ENCODE measurements at places on chromosomes 7 and 10.

GRCh38 chr7:111067251-111067650, 23.7 kb upstream of the LRRN3 start:
- no peak for DNase-seq

DNA sequence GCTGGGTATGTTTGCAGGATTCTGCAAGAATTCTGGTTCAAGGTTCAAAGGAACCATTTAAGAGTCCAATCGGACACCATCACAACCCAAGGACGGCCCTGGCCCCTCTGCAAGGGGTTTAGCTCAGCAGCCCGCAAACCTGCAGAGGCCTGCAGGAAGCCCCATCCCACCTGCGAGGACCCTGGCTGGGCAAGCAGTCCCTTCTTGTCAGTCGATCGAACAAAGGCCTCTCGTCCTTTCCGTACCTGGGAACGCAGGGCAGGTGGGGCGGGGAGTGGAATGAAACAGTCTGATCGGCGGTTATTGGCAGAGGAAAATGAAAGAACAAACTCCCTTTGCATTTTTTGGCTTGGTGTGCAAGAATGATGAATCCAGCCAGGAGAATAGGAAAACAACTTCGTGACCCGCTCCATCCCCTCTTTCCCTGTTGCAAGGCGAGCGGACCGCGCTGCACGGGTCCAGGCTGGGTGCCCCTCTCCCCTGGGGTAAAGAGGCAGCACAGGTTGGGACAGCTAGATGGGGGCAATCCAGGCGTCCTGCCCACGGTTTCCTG, 73.7 kb downstream of the INSIG1 start:
- no peak for DNase-seq

- no peak for DNase-seq
Observed at GRCh38 chr7:40455485-40455884, 320.7 kb downstream of the SUGCT start.

- no peak for DNase-seq
Observed at GRCh38 chr7:110317541-110318265, 773.2 kb upstream of the LRRN3 start.

GRCh38 chr10:85193796-85194195, 865.4 kb downstream of the CCSER2 start:
- DNase-seq: no peak

GRCh38 chr10:96153070-96153469, 23.0 kb downstream of the ZNF518A start:
- no peak for DNase-seq

DNA sequence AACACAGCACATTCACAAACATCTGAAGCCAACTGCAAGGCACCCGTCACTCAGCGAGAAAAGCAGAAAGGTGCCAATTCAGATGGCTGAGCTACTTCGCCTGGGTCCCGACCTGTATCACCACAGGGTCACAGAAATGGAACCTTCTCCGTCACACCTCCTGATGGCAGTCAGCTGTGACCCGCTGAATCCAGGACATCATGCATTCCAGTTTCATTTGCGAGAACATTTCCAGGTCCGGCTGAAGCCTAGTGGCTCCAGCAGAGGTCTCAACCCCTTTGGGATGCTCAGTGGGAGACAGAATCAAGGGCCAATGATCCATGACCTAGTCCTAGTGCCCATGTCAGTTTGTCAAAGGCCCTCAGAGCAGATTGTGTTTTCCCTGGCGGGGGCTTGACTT, 193.6 kb upstream of the KLF14 start:
- peak; percentile 19 for DNase-seq

- DNase-seq: no peak
Observed at GRCh38 chr10:43958071-43958432, 309.4 kb upstream of the ZNF32 start.

- no peak for DNase-seq
Observed at GRCh38 chr7:2821842-2822507, 22.1 kb downstream of the GNA12 start.

DNA sequence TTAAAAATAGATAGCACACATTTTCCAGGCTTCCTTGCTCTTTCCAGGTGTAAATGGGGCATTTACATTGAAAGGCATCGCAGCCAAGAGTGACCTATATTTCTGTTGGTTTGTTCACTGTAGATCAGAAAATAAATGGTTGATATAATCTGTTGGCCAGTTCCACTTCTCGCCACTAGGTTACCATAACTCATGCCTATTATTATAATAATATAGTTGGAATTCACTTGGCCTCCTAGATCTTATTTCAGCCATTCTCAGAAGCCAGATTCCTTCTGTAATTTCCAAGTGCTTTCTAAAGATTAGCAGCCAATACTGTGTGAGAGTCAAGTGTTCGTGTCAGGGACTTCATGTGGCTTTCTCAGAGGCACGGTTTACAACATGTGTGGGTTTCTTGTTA, 179.5 kb downstream of the DNAH11 start:
- no peak for DNase-seq

DNA sequence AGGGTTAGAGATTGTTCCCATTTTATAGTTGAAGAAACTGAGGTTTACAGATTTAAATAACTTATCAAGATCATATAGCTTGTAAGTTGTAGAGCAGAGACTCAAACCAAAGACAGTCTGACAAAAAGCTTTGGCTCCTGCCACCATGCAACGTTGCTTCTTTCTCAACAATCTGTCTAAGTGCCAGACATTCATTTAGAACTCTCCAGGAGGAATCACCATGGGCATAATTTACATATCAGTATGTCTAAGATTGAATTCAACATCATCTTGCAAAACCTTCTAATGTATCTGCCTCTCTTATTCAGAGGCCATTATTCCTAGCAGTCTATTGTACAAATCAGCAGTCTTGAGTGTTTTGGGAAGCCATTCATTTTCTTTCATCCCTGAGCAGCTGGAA, 163.5 kb upstream of the PLXDC2 start:
- no peak for DNase-seq

DNA sequence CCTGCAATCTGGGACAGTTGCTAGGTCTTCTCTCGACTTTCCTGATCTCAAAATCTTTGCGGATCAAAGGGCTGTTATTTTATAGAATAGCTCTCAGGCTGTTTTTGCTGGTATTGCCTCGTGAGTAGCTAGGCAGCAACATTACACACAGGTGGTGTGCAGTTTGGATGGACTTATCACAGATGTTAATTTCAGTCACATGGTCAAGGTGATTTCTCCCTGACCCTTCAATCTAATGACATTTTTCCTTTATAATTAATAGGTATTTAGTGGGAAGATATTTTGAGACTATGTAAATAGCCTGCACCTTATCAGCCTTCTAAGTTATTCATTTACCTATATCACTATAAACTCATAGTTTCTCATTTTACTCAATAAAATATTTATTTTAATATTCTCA, 309.6 kb upstream of the PRKCQ start:
- no peak for DNase-seq

DNA sequence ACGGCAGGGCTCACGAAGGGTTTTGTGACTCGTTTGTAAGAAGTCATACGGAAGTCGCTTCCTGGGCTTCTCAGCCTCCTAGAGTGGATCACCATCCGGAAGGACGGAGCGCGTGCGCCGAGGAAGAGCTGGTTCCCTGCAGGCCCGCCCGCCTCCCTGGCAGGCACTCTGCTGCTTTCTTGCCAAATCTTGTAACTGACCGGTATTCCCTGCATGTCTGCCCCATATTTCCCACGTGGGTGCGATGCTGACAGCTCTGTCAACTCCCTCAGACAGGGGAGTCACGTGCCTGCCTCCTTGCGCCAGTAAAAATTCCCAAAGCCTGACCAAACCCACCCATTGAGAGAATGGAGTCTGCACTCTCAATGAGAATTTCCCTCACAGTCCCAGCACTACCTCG, 12.7 kb downstream of the SHH start:
- DNase-seq: no peak

DNA sequence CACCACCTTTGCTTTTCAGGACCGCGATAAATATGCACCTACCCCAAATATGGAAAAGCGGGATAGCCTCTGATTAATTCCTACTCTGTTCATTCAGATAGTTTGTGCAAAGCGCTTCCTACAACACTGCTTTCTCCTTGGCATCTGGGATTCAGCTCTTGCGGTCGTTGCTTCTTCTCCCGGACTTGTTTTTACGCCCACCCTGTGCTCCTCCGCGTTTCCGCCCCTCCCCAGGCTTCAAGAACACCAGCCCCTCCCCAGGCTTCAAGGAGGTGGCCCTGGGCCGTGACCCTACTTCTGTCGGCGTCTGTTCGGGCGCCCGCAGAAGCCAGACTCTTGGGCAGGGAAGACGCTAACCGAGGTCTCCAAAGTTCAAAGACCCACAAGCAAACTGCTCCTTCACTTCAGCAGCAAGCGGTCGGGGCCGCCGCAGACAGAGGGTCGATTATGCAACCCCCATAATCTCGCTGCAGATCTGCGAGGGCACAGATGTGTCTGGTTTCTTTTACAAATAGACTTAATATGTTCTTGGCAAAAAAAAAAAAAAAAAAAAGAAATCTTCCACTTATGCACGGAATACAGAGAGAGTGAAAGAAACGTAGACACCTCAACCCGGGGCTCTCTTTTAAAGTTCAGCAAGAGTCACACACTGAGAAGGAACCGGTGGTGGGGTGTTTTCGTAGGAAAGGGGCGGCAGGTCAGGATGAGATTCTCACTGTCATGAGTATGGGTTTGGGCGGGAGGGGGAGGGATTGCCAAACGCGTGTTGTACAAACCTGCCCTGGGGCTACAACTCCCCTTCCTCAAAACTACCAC, 1.9 kb downstream of the DLX5 start:
- DNase-seq: no peak

DNA sequence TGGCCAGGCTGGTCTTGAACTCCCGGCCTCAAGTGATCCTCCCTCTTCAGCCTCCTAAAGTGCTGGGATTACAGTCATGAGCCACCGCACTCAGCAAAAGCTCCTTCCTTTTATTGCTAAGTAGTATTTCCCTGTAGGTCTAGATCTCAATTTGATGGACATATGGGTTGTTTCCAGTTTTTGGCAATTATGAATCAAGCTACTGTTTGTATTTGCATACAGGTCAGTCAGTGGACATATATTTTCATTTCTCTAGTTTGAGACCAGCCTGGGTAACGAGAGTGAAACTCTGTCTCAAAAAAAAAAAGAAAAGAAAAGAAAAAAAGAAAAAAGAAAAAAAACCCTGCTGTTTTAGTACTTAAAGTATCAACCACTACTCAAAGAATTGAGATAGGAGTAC, 6.4 kb upstream of the PRKRIP1 start:
- DNase-seq: no peak

DNA sequence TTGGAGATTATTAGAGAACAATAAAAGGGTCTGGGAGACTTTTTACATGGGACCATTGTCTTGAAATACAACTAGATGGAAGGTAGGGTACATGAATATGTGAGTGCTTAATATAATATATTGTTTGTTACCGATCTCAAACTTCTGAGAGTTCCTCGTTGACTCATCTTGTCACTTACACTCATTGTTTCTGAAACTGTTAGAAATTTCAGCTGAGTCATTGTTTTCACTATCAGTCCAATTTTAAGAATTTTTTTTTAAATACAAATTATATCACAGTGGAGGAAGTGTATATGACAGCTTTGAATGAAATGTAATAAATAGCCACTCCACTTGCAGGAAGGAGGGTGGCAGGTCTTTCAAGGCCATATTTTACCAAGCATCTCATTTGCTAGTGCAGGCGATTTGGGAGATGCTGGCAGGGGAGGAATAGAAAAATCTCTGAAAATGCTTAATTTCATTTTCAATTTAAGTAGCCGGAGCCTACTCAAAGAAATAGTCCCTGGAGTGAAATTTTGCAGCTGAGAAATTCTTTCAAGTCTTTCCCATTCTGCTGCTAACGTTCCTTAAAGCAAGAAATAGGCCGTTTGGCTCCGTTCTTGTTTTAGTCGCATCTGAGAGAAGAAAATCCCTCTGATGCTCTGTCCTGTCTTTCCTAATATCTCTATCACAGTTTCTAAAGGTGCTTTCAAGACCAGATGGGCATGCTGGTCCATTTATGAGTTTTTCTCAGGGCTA, 1404.2 kb upstream of the CELF2 start:
- no peak for DNase-seq

- DNase-seq: no peak
Observed at GRCh38 chr7:136911344-136911743, 42.9 kb downstream of the CHRM2 start.

- no peak for DNase-seq
Observed at GRCh38 chr7:96402913-96403312, 81.0 kb upstream of the SLC25A13 start.

GRCh38 chr7:147775516-147776284, 814.9 kb upstream of the C7orf33 start:
- no peak for DNase-seq

DNA sequence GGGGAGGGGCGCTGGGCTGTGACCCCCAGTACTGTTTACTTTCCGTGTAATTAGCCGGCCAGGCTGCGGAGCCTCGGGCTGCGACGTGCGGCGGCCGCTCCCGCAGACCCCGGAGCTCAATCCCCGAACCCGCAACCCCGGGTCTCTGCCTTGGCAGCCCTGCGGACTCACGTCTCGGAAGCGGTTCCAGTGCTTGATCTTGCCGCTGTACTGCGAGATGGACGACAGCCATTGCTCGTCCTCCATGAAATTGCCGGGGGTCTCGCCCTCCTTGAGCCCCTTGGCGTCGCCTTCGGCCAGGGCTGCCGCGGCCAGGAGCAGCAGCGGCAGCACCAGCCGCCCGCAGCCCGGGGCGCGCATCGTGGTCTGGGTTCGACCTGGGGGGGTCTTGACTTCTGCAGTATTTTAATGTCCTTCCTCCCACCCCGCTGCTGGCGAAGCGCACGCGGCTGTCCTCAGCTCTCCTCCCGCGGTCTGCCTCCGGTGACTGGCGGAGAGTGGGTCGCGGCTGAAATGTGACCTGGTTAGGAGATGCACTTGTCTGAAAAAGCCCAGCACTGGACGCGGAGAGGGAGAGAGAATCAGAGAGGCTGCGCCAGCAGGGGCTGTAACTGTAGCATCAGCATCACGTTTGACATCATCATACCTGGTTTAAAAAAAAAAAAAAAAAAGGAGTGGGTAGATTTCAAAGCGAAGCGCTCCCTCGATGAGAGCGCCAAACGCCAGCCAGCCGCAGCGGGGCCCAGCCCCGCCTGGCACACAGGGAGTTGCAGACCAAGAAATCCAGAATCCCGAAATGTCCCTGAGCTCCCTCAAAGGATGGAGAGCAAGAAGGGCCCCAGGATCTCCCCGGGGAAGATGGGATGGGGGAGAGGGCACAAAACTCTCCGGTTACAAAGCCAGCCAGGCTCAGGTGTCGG, at the start of gene SPOCK2:
Gene SPOCK2 (minus strand): TSS at position 583 of the 920 bp plus-strand sequence. CDS start 223 bp downstream, at position 360.
- peak; percentile 64 for DNase-seq

DNA sequence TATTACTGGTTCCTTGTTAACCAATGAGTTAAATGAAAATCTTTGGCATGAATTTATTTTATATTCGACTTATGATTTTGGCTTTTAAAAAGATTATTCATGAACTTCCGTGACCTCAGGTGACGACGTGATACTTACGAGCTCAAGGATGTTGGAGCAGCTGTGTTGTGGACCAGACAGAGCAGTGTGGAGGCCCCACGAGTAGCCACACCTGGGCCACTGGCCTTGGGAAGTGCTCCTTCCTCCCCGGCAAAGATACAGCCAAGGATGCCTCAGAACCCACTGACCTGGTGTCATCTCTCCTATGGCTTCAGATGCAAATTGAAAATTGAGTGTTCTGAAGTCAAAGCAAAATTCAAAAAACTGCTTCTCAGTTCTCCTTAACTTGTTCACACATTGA, 147.5 kb upstream of the PPP2R2D start:
- DNase-seq: no peak

GRCh38 chr7:75662579-75663301, 76.0 kb downstream of the HIP1 start:
- DNase-seq: no peak

- no peak for DNase-seq
Observed at GRCh38 chr7:133572087-133572486, 319.2 kb downstream of the EXOC4 start.

- DNase-seq: no peak
Observed at GRCh38 chr10:24132741-24133140, 76.2 kb upstream of the KIAA1217 start.

GRCh38 chr7:108415821-108416536, 40.3 kb downstream of the NRCAM start:
- DNase-seq: peak; percentile 3

GRCh38 chr10:24762966-24763623, 39.4 kb upstream of the ARHGAP21 start:
- no peak for DNase-seq

All from stimulated activated CD4-positive, alpha-beta T cell treated with anti-CD3 and anti-CD28 coated beads, Interleukin-2, amount 100 ng/mL, for 24 hours (primary cell).